ENCODE measurements at places on chromosomes 2 and 18.
A peak's percentile ranks its signal among the peaks of the same experiment; 100 is the strongest.

DNA sequence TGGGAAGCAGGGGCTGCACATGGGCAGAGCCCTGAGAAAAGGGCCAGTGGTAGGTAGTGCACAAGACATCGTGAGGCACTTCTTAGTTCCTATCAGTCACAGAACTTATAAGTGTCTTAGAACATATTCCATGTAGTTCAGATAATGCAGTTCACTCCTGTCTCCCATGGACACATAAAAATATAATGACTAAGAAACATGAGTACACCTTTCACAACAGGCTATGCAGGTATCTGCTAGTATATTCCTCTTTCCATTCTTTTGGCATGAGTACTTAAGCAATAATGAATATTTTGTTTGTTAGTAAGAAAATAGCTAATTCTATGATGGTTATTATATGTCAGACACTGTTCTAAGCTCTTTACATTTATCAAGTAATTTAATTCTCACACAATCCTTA lies 808.4 kb downstream of the BCL11A start:
- no peak for DNase-seq

DNA sequence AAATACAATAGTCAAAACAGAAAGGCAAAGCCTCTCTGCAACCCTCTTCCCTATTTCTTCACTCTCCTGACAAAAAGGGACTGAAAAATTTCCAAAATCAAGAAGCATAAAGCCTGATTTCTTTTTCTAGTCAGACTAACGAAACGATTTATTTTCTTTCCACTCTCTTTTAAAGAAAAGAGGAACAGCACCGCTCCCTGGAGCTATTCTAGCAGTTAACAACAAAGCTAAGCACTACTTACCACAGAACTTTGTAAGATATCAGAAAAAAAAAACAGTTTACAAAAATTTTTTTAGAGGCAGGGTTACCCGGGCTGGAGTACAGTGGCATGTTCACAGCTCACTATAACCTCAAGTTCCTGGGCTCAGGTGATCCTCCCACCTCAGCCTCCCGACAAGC lies 14.4 kb upstream of the FHL2 start:
- no peak for DNase-seq

DNA sequence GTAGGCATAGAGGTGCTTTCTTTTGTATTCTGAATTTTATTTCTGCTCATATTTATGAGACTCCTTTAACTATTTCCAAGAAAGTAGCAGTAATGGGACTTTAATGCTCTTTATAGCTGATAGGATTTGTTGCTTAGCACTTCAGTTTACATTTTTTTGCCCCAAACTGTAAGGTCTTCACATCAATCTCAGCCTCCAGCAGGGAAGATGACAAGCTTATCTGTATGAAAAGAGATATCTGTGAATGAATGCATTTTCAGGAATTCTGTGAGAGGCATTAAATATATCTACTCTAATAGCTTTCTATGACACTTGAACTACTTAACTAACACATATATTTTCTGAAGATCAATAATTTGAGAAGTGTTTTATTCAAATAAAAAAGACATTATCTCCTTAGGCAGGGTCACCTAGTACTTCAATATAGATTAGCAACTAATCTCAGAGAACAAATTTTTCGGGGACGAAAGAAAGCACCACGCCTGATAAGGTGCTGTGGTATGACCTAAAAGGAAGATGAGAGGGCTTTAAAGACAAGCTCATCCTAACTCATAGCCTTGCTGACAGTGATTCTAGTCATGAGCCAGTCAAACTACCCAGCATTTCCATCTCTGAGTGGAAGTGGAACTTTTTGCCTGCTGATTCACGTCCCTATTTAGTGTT lies 766.1 kb upstream of the CNTNAP5 start:
- DNase-seq: no peak

DNA sequence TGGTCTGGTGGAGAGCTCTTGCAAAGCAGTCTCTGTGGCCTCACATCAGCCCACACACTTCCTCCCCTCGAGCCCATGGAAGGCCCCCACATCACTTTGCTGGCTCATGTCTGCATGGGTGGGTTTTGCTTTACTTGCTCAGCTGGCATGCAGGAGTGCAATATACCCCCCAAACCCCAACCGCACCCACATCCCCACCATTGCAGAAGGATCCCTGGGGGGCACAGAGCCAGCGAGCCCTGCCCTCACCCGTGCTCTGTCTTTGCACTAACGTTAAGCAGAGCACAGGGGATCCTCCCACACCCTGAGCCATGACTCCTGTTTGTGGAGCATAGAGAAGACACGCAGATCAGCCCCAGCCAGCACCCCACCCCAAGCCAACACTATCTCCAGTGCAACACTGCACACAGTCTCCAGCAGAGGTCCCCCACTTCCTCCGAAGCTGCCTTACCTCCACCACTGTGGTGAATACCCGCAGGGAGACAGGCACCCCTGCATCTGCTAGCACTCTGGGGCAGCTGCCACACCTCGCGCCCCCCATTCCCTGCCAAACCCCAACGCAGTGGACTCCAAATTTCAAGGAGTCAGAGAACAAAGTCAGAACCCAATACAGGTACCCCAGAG lies 177.8 kb upstream of the RGPD4 start:
- DNase-seq: peak; percentile 11

GRCh38 chr18:74390900-74391299 lies 66.2 kb downstream of the DIPK1C start:
- DNase-seq: no peak

- peak; percentile 42 for DNase-seq
Observed at GRCh38 chr2:217106650-217107014, 246.8 kb upstream of the TNP1 start.

DNA sequence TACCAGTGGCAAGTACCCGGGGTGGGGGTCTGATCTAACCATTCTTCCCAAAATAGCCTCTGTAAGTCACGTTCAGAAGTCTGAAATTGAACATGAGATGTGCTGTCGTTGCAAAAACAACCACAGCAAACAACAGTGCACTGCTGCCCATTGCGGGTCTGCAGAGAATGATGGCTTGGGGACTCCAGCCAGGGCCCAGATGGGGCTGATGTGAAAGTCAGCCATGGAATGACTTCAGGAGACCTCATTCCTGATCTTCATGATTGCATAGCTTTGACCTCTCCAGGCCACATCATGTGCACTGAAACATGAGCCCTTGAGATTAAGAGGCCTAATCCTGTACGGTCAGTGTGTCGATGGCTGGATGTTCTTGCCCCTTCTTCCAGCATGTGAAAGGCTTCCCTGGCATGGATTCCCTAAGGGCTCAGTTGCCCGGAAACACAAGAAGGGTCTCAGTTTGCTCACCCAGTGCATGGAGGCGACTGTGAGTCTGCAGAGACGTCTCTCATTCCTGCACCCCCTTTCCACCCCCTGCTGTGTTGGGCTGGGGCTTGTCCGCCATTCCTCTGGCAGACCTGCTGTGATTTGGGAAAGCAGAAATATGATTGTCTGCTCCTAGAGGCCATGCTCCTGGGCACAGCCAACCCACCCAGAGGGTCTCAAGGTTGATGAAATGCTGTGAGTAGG lies 191.6 kb downstream of the SEPTIN10 start:
- DNase-seq: no peak

GRCh38 chr2:117321816-117322215 lies 492.7 kb upstream of the DDX18 start:
- no peak for DNase-seq

DNA sequence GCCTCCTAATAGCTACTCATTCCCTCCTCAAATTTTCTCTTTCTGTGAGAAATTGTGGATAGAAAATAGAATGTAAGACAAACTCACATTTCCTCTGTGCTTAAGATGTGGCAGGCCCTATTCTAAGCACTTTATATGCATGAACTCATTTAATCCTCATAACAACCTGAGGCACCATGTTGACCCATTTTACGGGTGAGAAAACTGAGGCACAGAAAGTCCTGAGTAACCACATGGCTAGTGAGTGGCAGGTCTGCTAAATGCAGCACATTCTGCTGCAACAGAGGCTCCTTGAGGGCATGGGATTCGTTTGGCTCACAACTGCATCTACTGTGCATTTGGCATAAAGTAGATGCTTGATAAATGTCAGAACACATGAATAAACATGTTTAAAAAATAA lies 22.7 kb upstream of the RNF149 start:
- DNase-seq: no peak
